ENCODE measurements at places on chromosomes 4 and X.

DNA sequence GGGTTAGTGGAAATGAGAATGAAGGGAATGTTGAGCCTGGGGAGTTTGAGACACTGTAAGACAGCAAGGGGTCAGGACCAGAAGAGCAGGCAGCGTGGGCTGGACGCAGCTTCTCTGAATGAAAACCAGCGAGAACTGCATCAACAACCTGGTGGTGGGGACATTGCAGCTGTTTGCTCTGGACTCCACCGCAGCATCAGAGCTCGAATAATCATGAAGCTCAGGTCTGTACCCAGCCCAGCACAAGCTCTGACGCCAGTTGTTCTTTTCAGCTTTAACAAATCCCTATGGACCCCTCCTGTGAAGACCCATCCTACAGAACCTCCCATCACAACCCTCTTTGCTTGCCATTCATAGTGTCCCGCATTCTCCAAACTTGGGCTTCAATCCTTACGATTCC is 106.8 kb upstream of the PNPLA4 start:
- no peak for DNase-seq

- no peak for DNase-seq
Measured at GRCh38 chr4:89277412-89277811, 30.2 kb downstream of the GPRIN3 start.

GRCh38 chr4:73193155-73193554 is 65.4 kb downstream of the ANKRD17 start:
- no peak for DNase-seq

DNA sequence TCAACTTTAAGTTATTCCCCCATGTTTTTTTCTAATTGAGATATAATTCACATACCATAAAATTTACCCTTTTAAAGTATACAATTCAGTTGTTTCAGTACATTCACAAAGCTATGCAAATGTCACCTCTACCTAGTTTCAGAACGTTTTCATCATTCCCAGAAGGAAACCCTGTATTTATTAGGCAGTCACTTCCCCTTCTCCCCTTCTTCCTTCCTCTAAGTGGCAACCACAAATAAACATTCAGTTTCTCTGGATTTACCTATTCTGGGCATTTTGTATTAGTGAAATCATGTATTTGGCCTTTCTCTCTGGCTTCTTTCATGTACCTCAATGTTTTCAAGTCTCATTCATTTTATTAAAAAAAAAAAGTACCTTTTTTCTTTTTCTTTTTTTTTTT is 101.9 kb downstream of the TET2 start:
- DNase-seq = no peak

DNA sequence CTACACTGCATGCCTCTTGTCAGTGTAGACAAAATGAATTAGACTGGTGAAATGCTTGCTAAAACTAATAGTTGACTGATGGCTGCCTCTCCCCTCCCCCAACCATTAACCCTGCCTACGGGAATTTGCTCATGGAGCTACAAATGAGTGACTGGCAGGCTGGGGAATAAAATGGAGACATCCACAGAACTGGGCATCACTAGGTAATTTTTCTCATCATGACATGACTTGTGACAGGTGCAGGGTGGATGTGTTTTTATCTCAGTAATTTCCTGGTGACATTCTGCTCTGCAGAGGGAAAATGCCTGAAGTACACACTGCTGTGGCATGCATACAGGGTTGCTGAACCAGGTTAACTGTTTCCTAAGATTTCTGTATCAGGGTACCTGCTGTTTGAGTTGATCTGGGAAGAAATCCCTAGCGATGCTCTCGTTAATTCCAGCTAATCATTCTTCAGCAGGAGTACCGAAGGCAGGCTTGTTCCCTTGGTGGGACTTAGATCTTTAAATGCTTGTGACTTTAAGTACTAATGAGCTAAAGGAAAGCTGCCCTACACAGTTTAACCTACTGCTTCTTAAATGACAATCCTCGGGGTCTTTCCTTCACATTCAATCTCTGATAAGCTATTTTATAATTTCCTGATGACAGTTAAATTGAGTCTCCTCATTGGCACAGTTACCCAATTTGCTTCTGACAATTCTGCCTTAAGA is 376.3 kb upstream of the LCORL start:
- DNase-seq = no peak

- DNase-seq = peak; percentile 96
Measured at GRCh38 chr4:8044699-8045098, 105.0 kb upstream of the AFAP1 start.

DNA sequence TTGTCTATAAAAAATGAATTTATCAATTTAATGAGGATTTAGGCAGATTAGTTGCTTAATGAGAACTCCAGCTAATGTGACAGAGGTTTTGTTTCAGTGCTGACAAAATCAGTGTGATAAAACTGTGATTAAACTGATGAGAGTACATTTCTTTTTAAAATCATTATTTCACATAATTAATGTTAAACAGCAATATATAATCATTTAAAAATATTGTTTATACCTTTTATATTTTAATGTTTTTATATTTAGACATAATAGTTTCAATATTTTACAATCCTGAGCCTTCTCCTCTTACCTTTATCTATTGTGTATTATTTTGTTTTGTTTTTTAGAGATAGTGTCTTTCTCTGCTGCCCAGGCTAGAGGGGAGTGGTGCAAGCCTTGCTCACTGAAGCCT is 47.1 kb upstream of the MAB21L2 start:
- no peak for DNase-seq

DNA sequence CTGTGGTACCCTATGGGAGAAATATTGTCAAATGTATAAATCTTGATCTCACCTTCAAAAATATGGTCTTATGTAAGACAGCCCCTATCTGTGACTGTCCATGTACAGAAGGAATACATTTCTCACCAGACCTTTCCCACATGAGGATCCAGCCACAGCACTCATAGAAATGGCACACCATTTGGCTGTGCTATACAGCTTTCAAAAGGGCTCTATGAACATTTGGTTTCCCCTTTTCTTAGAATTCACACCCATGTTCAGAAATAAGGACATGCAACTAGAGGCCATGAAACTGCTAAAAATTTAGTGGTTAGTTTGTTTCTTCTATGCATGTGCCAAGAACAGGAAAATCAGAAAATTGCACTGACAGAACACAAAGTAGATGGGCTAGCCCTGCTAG is 62.7 kb downstream of the ANTXR2 start:
- DNase-seq = no peak

DNA sequence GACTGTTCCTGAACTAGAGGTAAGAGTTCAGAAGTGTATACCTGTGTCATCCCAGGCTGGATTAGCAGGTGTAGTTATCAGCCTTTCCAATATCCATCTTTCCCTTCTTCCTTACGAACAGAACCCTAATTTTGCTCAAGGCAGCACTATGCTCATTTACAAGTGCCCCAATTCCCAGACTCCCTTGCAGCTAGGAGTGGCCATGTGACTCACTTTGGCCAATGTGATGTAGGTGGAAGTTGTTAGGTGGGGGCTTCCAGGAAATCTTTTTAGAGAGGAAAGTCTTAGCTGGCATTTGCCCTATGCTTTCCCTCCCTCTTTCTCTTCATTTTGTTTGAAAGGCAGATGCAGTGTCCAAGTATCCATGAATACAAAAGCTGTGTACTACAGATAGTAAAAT is 34.8 kb downstream of the HOPX start:
- DNase-seq = no peak

GRCh38 chr4:141391771-141392170 is 171.1 kb downstream of the ZNF330 start:
- DNase-seq = peak; percentile 1

DNA sequence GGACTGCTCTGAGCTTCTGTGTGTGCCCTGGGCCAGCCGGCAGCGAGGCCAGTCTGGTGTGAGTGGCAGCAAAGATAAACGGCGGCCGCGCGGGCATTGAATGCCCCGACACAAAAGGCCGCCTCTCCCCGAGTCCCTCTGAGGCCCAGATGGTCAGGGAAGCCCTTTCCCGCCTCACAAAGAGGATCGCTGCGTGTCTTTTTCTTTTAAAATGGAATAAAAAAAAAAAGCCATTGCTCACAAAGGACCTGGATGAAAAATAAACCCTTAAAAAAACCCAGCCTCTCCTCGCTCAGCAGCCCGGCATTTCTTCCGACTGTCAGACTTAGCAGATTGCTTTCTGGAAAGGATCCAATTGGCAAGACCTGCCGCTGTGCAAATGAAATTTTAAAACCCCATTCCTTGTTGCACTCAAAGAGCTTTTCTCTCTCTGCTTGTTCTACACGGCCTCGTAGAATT is 578.7 kb downstream of the BCOR start:
- DNase-seq = peak; percentile 13

DNA sequence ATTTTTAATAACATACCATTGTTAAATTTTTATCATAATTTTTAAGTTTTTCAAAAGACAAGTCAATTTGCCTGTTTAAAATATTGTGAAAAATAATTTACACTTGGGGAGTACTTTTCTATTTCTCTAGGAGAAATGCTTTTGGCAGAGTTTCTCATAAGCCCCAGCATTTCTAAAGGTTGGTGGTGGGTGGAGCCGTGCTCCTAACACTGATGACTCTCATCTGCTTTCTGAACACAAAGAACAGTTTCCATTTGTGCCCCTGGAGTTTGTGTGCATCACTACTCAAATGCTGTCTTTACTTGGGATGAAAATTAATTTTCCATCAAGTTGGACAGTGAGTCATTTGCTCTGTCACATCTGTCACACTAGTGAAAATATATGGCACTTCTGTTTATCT is 57.6 kb downstream of the TNIP2 start:
- DNase-seq = no peak

- DNase-seq = no peak
Measured at GRCh38 chrX:45621376-45622041, 420.8 kb upstream of the DIPK2B start.

GRCh38 chrX:9340598-9341290 is 124.1 kb upstream of the TBL1X start:
- no peak for DNase-seq

- no peak for DNase-seq
Measured at GRCh38 chr4:77172336-77172735, 15.3 kb downstream of the CCNG2 start.

DNA sequence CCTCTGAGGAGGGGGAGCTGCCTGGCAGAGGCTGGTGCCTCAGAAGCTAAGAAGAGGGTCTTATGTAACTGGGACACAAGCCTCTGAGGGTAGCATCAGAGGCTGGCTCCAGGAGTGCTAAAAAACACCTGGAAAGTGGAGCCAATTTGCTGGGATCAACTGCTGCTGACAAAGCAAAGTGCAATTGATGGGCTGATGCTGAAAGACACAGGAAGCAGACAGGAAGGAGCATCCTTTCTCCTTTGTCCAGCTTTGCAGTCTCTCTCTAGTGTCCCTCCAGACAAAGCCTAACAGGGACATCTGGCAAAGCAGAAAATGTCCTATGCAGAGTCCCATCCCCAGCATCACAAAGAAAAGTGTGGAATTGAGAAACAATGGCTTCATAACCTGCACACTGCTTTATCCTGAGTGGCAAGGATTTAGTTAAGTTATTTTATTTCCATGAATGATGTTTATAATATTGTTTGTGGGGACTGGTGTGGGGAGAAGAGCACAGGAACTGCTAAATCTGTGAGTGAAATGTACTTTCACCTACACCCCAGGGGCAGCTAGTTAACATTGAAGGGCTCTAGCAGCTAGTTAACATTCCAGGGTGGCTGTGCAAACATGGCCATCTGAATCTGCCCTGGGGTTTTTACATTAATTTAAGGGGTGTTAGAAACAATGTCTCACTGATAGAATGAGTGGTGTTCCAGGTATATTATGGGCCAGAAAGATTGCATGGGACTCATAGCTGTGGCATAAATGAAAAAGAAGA is 25.6 kb upstream of the MBTPS2 start:
- no peak for DNase-seq

DNA sequence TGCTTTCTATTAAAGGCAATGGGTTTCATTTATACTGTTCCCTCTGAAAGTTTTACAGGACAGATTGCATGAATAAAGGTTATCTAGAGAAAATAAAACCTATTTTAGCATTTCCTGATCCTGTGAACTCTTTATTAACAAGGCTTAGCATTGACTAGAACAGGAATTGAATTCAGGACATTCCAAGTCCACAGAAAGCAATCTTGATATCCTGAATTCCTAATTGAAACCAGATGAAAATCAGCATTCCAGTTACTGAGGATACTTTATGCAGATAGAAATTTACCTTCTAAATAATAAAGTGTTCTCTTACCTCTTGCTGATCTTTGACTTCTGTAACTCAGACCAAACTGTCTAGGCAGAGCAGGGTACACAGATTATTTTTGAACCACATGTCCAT is 151.4 kb downstream of the ZNF518B start:
- no peak for DNase-seq

DNA sequence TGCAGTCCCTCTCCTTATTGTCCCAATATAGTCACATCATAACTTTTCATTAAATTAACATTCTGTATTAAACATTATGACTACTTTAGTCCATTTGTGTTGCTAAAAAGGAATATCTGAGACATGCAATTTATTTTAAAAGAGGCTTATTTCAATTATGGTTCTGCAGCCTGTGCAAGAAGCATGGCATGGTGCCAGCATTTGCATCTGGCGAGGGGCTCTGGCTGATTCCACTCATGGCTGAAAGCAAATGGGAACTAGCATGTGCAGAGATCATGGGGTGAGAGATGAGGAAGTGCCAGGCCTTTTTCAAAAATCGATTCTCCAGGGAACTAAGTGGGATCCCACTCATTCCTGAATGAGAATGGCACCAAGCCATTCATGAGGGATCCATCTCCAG is 476.3 kb upstream of the RPS6KA3 start:
- no peak for DNase-seq

DNA sequence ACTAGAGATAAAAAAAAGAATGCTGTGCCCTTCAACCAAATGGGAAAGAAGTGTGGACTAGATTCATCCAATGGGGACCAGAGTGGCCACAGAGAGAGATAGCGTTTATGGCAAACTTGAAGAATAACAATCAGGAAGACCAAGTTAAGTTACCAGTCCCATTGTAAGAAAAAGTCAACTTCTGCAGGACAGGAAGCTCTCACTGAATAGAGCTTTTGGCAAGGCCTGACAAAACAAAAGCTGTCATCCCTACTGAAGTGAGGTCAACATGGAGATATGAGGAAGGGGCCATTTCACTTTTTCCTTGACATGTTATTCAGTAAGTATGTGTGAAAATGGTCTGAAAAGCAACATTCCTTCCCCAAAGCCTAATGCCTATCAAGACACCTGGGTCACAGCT is 111.8 kb upstream of the KLHL13 start:
- no peak for DNase-seq

- DNase-seq = no peak
Measured at GRCh38 chrX:53678667-53679066, 7.9 kb downstream of the HUWE1 start.

GRCh38 chr4:114561590-114561989 is 37.0 kb upstream of the UGT8 start:
- no peak for DNase-seq

GRCh38 chrX:12843668-12844279 is 23.1 kb upstream of the TLR7 start:
- DNase-seq = no peak

DNA sequence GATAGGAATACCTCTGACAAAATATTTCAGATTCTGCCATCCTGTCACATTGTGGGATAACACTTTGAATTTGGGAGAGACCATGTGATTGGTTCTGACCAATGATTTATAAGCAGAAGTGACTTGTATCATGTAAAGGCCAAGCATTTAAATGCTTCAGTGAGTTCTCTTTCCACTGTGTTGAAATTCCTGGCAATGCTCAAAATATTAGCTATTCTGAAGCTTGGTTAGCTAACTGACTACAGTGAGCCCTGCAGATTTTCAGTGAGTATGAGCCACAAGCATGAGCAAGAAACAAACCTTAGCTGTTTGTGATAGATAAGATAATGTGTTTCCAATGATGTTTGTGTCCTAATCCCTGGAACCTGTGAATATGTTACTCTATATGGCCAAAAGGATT is 562.8 kb upstream of the AADAT start:
- no peak for DNase-seq

Data from NCI-H774 (cell line).